AG10803 (cell line): ENCODE measurements at places on chromosomes 2 and 18.

DNA sequence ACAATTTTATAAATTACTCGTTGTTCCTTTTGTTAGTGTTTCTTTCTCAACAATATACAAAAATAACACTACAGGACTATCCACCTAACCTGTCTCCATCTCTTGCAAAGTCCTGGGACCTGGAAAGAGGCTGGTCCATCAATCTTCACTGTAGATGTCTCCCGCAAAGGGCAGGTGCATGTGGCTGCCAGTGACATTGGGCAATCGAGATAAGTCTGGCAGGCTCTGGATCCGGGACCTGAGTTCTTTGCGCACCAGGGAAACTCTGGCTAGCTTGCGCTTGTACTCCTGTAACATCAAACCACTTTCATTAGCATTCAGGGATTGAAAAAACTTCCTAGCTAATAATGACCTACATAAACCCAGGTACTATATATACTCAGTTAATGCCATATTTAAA lies 20.5 kb downstream of the RMP24 start:
- no peak for DNase-seq

DNA sequence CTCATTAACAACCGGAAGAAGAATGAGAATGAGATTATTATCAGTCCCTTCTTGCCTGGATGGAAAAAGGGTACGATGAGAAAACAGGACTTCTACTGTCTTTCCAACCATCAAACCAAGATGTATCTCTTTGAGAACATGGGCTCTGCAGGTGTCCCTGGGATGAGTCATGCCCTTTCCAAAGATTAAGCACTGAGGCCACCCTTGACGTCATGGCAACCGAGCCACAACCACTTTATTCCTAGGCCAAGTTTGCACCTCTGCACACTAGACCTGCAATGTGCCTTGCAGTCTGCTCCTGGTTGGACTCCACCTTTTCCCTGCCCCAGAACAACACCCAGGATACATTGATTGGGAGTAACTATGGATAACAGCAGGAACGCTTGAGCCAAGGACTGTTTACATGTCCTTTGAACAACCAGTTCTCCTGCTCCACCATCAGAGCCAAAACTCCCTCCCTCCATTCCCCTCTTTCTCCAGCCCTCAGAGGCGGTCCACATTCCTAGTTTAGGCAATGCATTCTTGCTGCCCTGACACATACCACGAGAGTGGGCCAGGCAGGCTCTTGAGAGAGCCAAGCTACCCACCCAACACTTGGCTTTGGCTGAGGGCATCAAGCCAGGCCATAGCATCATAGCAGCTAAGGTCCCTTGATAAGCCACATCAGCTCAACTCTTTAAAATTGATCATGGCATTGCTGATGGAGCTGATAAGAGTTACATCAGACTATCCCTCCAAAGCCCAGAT lies 310.7 kb downstream of the TNS1 start:
- DNase-seq = peak; percentile 91

DNA sequence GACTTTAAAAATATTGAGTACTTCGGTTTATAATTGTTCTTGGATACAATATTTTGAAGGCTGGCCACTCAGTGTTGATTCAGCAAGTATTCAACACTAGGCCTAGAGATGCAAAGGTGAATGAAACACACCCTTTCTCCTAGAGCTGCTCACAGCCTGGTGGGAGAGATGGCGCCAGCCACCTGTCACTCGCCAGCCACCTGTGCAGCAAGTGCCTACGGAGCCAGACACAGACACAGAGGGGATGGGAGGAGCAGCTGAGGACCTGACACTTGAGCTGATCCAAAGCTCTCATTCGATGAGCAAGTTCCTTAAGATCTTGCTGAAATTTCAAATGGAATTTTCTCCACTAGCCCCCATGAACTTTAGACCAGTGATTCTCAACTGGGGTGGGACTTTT lies 151.1 kb upstream of the RIOK3 start:
- DNase-seq = no peak

GRCh38 chr2:162113776-162114168 lies 38.3 kb downstream of the GCG start:
- DNase-seq = peak; percentile 77

GRCh38 chr2:151817929-151818328 lies 10.3 kb downstream of the ARL5A start:
- no peak for DNase-seq

DNA sequence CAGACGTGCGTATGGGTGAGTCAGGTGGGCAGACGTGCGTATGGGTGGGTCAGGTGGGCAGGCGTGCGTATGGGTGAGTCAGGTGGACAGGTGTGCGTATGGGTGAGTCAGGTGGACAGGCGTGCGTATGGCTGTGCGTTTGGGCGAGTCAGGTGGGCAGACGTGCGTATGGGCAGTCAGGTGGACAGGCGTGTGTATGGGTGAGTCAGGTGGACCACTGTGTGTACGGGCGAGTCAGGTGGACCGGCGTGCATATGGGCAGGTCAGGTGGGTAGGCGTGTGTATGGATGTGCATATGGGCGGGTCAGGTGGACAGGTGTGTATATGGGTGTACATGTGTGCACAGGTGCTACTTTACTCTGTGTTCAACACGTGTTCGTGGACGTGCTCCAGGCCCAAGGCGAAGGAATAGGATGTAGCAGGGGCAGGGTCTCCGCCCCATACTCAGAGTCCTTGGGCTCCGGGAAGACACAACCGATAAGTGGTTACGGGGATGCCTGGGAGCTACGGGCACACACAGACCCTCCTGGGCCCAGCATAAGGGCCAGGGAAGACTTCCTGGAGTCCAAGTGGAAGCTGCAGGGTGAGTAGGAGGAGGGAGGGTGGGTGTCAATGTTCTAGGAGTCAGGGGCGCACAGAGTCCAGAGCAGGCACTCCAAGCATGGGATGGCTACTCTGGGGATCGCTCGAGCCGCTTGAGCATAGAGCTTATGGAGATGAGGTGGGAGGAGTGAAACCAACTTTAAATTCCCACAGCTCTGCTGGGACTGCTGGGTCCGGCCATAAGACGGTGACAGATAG lies 27.1 kb upstream of the KLF11 start:
- no peak for DNase-seq

DNA sequence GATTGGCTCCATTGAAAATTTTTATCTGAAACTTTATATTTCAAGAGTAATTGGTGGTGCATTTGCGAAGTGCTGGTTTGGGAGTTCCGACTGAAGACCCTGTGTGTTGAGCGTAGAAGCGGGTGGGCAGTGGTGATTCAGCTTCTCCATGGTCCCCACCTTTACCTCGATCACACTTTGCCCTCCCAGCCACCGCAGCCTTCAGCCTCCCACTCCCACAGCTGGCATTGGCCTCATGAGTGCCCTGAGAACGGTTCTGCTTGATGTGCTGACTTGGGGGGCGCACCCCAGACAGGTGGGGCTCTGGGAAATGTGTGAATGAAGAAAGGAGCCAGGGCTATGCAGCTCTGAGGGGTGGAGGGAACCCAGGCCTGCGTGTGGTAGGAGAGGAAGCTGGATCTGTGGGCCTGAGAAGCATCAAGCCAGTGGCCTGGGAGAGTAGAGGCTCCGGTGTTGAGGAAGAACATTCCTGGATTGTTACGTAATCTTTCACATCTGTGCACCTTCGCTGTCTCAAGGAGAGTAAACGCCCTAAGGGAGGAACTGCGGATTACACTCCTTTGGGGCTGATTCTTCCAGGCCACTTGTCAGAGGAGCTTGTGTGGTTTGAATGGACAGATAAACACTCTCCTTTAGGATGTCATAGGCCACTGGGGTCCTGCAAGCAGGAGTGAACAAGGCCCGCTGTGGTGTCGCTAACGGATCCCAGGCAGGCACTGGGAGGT lies 83.8 kb downstream of the NPAS2 start:
- DNase-seq = peak; percentile 23

DNA sequence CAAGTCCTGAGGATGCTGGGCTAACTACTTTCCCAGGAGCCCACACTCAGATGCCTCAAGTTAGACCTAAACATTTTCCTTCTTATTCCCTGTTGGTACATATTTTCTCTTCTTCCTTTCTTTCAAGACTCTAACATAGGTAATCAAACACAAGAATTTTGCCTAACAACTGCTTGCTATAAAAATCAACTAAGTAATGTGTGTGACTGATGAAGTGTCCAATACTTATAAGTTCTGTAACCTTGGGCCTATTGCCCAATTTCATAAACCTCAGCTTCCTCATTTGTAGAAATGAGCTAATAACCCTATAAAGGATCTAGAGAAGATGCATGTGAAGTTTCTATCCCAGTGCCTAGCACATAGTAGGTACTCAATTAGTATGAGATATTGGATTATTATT lies 31.6 kb upstream of the PIK3C3 start:
- no peak for DNase-seq

DNA sequence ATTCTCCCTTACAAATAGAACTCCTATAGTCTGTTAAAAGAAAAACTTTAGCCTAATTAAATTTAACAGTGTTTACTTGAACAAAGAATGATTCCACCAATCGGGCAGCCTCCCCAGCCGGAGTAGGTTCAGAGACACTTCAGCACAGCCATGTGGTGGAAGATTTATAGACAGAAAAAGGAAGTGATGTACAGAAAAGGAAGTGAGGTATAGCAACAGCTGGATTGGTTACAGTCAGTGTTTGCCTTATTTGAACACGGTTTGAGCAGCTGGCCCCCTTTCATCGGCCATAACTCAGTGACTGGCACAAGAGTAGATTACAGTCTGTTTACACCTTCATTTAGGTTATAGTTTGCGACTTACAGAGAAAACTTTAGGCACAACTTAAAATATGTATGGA lies 2.1 kb upstream of the SKA1 start:
- DNase-seq = no peak

GRCh38 chr2:85760371-85760770 lies 6.6 kb downstream of the ATOH8 start:
- DNase-seq = peak; percentile 78

- no peak for DNase-seq
Observed at GRCh38 chr2:112636605-112637288, 9.0 kb upstream of the SLC20A1 start.

DNA sequence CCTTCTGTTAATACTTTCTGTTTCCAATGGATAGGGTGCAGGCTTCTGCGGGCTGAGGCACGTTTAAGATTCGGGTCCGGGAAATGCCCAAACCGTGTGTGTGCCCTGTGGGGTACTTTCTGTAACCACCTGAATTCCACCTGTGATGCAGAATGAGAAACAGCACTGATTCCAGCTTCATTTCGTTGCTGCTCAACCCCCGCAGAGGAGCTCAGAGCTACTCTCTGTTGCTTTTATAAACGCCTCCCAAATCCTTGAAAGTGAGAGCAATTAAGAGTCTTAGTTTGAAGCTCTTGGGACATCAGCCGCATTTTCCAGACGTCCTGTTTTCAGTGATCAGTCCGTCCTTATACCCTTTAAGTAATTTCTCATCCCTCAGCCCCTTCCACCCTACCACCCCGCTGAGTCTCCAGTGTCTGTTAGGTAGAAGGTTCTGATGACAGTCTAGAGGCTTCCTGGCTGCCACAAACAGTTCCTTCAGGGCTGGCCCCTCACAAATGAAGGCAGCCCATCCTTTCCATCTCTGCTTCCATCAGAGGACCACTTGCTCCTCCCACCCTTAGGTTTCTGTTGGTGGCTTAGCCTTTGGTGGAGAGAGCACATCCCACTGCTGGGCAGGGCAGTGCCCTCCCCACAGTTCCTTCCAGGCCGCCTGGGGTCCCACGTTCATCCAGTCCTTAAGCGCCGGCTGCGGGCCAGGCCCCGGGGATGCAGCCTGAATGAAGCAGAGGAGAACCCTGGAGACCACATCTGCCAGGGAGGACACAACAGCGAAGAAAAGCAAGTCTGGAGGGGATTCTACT lies 230.1 kb downstream of the SEPTIN10 start:
- DNase-seq = no peak

DNA sequence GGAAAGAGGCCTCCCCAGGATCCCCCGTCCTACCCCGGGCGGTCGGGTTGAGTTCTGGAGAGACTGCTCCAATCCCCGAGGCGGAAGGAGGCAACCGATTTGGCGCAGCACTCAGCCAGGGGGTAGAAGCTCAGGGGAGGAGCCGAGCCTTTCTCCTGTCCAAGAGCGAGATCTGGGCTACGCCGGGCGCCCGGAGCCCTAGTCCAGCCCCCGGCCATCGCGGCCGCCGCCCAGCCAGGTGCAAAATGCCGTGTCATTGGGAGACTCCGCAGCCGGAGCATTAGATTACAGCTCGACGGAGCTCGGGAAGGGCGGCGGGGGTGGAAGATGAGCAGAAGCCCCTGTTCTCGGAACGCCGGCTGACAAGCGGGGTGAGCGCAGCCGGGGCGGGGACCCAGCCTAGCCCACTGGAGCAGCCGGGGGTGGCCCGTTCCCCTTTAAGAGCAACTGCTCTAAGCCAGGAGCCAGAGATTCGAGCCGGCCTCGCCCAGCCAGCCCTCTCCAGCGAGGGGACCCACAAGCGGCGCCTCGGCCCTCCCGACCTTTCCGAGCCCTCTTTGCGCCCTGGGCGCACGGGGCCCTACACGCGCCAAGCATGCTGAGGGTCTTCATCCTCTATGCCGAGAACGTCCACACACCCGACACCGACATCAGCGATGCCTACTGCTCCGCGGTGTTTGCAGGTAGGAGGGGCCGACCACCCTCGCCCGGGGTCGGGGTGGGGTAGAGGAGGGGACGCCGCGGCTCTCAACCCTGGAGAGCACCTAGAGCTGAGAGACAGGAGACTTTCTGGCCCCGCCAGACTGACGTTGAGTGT lies at the start of gene DYSF:
Gene DYSF (plus strand): TSS at position 158 of the 817 bp plus-strand sequence.
- peak; percentile 21 for DNase-seq

DNA sequence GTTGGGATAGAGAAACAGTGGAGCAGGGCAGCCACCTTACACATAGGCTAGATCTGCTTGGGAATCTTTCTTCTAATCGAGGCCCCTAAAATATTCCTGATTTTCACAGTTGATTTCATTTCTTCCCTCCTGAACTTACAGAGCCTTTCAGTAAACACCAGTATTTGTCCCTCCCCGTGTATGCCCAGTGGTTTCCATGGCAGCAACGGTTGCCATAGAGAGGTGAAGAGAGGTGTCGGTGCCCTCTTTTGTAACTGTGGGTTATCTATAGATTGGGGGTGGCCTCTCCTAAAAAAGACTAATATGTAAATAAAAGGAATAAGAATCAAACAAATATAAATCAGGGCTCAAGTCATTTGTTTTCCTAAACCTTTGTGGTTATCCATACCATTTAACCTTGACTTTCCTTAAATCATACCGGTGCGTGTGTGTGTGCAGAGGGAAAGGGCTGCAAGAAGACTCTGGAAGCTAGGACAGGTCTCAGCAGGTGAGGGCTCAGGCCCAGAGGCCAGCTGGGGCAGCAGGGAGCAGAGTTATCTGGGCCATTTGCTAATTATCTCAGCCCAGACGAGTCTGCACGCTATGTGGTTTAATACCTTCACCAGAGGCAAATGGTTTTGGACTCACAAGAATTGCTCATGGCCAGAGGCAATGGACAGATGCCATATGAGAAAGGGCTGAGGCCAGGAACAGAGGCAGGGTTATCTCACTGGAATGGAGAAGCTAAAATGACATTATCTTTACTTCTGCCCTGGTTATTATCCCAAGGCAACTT lies 35.5 kb downstream of the LIPG start:
- DNase-seq = peak; percentile 3

DNA sequence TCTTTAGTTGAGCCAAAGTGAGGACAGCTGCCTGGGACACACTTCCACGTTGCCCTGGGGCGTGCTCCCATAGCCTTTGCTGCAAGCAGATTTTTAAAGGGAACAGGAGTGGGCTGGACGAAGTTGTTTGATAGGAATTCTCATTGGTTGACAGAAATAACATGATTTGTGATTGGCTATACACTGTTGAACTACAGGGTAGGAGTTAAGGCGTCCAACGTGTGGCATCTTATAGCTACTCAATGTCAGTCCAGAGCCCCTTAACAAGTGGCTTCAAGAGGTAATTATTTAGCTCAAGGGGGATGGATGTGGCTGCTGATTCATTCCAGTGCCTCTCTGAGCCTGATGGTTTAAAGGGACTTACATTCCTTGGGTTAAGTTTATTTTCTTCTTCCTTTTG lies 65.5 kb downstream of the ACAA2 start:
- DNase-seq = no peak
